Endothelial cell (in vitro differentiated cells): ENCODE measurements at places on chromosomes 1 and 21.

- no peak for DNase-seq
Measured at GRCh38 chr21:46549650-46550049, 55.2 kb downstream of the S100B start.

- no peak for DNase-seq
Measured at GRCh38 chr1:113593550-113594297, 165.6 kb downstream of the PHTF1 start.

DNA sequence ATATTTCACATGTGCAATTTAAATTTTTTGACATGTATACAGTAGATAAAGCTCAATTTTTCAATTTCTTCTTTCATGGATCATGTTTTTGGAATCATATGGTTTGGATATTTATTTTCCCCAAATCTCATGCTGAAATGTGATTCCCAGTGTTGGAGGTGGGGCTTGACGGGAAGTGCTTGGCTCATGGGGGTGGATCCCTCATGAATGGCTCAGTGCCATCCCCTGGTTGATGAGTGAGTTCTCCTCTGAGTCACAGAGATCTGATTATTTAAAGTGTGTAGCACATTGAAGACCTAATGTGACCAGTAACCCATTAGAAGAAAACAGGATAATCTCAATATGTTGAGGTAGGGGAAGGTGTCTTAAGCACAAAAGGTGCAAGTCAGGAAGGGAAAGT is 9.1 kb upstream of the IFI16 start:
- DNase-seq: peak; percentile 45

- DNase-seq: no peak
Measured at GRCh38 chr21:42439284-42440186, 35.8 kb downstream of the UBASH3A start.

GRCh38 chr1:198030682-198031081 is 113.5 kb downstream of the LHX9 start:
- no peak for DNase-seq

- peak; percentile 85 for DNase-seq
Measured at GRCh38 chr1:169427081-169427641, at the start of gene CCDC181. CCDC181 (minus strand) TSS chr1:169427474; CDS start chr1:169424927, 2,547 bp downstream.

GRCh38 chr1:230749150-230749549 is 2.0 kb downstream of the CAPN9 start:
- no peak for DNase-seq

GRCh38 chr1:218284377-218284916 is 646 bp upstream of the RRP15 start:
- peak; percentile 7 for DNase-seq

GRCh38 chr1:209600541-209600940 is 17.0 kb downstream of the CAMK1G start:
- DNase-seq: no peak

- no peak for DNase-seq
Measured at GRCh38 chr1:62725255-62725654, 37.1 kb upstream of the DOCK7 start.

DNA sequence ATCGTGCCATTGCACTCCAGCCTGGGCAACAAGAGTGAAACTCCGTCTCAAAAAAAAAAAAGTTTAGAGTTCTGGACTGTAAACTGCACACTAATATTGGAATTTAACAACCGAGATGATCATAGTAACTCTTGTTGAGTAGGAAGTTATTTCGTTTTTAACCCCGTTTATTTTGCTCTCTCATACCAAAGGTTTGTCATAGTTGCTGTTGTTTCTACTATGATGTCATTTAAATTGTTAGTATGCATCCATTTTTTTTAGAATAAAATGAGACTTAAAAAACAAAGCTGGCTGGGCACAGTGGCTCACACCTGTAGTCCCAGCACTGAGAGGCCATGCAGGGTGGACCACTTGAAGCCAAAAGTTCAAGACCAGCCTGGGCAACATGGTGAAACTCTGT is 49.3 kb downstream of the DOP1B start:
- no peak for DNase-seq

- DNase-seq: peak; percentile 93
Measured at GRCh38 chr1:51519048-51519864, at the start of gene EPS15. EPS15 (minus strand) TSS chr1:51519266; CDS start chr1:51519231, 35 bp downstream.

GRCh38 chr1:242023805-242024204 is 24.9 kb upstream of the MAP1LC3C start:
- no peak for DNase-seq

DNA sequence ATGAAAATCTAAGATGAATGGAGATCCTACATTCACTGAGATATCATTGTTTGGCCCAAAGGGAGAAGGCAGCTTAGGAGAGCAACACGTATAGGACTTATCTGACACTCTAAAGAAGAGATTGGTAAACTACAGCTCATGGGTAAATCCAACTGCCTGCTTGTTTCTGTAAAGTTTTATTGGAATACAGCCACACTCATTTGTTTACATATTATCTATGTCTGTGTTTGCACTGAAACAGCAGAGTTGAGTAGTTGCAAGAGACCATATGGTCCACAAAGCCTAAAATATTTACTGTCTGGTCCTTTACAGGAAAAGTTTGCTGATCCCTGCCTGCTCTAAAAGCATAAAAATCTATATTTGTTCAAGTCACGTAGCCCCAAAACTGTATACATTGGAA is 14.3 kb upstream of the LRRC53 start:
- no peak for DNase-seq

GRCh38 chr1:54499360-54500106 is 48.5 kb upstream of the ACOT11 start:
- DNase-seq: peak; percentile 48

- DNase-seq: no peak
Measured at GRCh38 chr1:200072636-200073285, 45.3 kb downstream of the NR5A2 start.

DNA sequence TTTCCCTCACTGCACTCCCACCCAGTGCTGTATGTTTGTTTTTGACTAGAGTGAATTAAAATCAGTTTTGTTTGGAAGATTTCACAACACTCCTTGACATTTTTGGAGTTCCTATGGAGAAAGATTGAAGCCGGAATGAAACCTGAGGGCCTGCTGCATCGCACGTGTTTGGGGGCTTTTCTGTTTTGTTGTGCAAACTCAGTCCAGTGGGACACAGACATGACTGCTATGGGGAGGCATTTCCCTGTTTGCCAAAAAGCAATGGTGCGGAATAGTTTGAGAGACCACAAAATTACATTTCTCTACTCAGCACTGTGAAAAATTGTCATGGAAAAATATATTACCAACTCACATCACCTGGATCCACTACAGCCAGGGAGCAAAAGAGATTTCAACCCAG is 43.8 kb upstream of the KCNE2 start:
- DNase-seq: no peak

DNA sequence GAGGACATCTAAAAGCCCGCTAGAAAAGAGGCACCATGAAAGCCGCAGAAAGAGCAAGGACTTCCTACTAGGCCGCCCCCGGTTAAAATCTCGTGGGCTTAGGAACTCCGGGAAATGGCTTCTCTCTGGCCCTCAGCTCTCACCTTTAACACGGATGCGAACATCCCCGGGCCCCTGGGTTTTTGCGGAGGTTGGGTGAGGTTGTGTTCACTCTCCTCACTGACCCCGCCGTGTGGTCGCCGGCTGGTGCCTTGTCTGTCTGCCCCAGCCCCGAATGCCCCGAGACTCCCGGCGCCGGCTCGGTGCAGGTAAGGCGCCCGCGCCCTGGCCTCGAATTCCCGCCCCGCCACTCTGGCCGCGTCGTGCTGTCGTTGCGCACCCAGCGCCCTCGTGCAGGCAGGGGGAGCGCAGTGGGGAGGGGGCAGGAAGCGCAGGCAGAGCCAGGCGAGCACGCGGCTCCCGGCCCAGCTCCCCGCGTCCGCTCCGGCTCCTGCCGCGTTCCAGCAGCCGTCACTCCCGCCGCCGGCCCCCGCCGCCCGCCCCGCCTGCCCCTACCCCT is at the start of gene SHISAL2A:
Gene SHISAL2A (plus strand): TSS at position 437 of the 559 bp plus-strand sequence. CDS start 326 bp downstream, outside the sequence.
- peak; percentile 55 for DNase-seq

GRCh38 chr1:118136187-118136941 is 48.7 kb downstream of the SPAG17 start:
- no peak for DNase-seq

DNA sequence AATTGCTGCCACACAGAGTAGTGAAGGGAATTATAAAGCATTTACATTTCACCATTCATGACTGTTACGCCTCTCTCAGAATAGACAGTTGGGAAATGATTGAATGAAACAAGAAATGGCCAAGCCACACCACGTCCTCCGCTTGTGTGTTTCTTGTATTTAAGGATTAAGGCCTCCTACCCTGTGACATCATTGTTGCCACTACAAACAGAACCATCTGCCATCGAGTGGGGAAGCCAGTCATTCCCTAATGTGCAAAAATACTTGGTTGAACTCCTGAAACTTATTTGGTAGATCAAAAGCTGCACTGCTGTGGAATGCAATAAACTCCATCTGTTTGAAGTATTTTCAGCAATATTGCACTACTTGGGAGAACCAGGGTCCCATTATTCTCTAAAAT is 99.0 kb upstream of the C1orf105 start:
- DNase-seq: no peak

DNA sequence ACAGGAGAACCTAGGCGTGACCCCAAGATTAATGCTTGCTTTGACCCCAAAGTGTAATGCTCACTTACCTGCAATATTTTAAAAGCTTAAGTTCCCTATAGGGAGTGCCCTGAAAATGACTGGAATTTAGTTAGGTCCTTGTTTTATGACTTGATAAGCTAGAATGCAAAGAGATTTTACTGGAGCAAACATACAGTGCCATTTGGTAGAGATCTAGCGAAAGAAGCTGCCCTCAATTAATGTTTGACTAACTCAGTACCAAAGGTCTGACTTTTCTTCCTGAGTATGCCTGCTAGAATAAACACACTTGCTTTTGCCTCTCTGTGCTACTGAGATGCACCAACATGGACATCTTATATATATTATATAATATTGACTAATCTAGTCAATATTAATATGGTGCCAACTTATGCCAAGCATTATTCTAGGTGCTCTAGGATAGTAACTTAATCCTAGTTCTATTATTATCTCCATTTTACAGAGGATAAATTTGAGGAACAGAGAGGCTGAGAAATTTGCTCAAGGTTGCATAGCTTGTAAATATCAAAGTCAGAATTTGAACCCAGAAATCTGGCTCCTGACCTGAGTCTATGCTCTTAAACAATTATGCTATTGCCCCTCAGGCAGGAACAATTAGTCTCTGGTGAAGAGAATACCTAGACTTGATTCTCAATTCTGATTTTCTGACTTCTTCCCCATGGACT is 18.2 kb downstream of the S100A10 start:
- DNase-seq: no peak

- DNase-seq: no peak
Measured at GRCh38 chr1:169100651-169101088, 5.8 kb upstream of the ATP1B1 start.

- DNase-seq: no peak
Measured at GRCh38 chr1:36055706-36056105, 28.2 kb upstream of the TEKT2 start.

- no peak for DNase-seq
Measured at GRCh38 chr1:30444401-30444800, 279.0 kb downstream of the MATN1 start.

- no peak for DNase-seq
Measured at GRCh38 chr1:59436637-59437036, 139.7 kb downstream of the FGGY start.
